ENCODE measurements at places on chromosomes 16 and 17.

- no peak for DNase-seq
These were observed 111.4 kb downstream of the SNX29 start for GRCh38 chr16:12087901-12088421.

DNA sequence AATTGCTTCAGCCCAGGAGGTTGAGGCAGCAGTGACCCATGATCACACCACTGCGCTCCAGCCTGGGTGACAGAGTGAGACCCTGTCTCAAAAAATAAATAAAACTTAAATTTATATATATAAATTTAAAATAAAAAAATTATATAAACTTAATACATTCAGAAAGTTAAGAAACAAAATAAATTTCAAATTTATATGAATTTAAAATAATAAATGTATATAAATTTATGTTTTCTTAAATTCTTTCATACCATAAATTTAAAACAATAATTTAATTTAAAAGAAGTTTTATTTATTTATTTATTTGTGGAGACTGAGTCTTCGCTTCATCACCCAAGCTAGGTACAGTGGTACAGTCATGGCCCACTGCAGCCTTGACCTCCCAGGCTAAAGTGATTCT is 20.2 kb downstream of the LYRM1 start:
- no peak for DNase-seq

GRCh38 chr17:79441356-79442160 is 169.3 kb downstream of the RBFOX3 start:
- DNase-seq, result no peak

DNA sequence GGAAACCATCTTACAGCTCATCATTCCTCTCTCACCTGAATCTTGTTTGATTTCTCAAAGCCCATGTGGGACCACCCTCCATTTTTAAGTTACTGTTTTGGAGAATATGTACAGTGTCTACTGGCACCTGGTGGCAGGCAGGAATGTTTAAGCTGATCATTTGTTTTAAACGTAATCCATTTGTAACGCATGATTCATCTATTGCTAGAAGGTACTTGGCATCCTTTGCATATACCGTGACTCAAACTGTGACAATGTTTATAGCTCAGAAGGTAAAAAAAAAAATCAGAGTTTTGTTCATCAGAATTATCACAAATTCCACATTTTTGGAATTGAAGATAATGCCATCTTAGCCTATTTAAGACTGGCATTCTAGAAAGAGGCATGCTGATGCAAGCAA is 1007.5 kb upstream of the EEF2KMT start:
- no peak for DNase-seq
